ENCODE measurements at places on chromosomes 2 and 18.

GRCh38 chr18:907115-907884, 2.6 kb downstream of the ADCYAP1 start:
- peak; percentile 69 for DNase-seq

- DNase-seq = no peak
These were observed 101.3 kb upstream of the SOX11 start for GRCh38 chr2:5590886-5591285.

DNA sequence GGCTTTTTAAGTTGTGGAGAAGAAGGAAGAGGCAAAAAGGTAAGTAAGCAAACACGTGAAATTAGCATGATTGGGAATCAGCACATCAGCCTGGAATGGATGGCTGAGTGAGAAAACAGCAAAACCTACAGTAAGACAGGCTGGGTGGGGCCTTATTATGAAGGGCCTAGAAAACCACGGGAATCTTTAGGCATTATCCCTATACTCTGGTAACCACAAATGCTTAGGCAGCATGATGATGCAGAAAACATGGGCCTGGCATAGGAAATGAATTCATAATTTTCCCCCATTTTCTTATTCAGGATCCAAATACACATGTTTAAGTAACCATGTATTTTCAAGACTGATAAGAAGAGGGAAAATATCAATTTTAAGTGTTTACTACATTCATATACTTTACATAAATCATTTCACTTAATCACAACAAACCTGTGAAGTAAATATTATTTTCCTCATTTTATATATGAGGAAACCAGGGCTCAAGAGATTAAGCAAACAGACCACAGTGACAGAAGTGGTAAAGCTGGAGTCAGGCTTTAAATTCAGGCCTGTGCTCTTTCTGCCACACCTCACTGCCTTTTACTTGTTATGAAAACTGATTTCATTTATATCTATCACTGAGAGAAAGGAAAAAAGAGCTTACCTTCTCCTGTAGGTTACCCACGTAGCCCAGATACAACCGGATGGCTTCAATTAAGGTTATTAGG, 4.0 kb downstream of the TMEM17 start:
- no peak for DNase-seq

DNA sequence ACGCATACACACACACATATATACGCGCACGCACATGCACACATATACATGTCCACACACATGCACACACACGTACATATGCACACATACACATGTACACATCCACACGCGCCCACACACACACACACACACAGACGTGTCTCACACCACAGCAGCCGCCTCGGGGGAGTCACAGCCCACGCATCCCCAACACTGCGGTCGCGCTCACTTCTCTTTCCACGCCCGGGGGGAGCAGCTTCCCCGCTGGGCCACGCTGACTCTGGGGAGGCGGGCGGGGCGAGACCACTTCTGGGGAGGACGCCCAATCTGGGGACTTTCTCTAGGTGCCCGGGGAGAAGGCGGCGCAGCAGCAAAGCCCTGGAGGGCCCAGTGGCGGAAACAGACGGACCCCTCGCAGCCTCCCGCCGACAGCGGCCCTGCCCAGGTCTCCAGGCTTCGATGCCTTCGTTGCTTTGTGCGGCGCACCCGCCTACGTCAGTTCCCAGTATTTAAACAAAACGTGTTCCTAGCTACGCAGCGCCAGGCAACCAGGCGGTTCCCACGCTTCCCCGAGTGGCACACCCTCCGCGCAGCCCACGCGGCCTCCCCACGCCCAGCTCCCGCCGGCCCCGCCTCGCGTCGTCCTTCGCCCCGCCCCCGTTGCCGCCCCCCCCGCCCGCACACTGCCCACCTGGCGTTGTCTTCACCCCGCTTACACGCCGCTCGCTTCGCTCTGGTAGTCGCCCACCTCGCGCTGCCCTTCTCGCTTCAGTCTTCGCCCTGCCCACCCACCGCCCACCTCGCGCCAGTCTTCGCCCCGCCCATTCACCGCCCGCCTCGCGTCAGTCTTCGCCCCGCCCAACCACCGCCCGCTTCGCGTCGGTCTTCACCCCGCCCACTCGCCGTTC, 810 bp upstream of the RBFA start:
- DNase-seq = no peak

DNA sequence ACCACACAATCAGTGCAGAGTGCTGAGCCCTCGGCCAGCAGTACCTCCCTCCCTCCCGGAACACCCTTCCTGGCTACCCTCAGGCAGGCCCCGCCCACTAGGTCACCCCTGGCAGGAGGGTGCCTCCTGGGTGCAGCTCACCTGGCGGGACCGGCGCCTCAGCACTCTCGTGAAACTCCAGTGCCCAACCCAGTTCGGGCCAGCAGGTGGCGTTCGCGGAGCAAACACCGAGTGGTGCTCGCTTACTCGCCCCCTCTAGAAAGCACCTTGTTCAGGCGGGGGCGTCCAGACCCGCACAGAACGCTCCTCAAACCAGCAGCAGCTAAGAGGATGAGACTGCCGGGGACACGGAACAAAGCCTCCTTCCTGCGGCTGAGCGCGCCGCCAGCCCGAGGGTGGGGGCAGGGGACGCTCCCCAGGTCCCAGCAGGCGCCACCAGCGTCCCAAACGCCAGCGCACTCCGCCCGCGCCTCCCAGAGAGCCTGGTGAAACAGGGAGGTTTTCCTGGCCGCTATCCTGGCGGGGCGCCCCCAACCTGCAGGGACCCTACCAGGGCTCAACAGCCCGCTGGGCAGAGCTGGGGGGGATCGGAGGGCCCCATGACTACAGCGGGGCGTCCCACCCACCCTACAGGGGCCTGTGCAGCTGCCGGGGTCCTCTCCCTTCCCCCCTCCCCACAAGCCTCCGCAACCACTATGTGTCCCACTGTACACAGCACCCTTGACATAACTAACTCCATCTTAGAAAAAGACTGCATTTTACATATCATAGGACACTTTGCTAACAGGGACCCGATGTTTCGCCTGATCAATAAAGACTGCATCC, 44.7 kb downstream of the MRPS5 start:
- DNase-seq = peak; percentile 91

GRCh38 chr18:8609659-8610458, 622 bp downstream of the RAB12 start:
- DNase-seq = peak; percentile 48

GRCh38 chr18:27185025-27185763, at the start of gene CHST9:
TSS of gene CHST9 (minus strand) at chr18:27185308. CDS start at chr18:27142809, 42,499 bp downstream.
- DNase-seq = peak; percentile 53

DNA sequence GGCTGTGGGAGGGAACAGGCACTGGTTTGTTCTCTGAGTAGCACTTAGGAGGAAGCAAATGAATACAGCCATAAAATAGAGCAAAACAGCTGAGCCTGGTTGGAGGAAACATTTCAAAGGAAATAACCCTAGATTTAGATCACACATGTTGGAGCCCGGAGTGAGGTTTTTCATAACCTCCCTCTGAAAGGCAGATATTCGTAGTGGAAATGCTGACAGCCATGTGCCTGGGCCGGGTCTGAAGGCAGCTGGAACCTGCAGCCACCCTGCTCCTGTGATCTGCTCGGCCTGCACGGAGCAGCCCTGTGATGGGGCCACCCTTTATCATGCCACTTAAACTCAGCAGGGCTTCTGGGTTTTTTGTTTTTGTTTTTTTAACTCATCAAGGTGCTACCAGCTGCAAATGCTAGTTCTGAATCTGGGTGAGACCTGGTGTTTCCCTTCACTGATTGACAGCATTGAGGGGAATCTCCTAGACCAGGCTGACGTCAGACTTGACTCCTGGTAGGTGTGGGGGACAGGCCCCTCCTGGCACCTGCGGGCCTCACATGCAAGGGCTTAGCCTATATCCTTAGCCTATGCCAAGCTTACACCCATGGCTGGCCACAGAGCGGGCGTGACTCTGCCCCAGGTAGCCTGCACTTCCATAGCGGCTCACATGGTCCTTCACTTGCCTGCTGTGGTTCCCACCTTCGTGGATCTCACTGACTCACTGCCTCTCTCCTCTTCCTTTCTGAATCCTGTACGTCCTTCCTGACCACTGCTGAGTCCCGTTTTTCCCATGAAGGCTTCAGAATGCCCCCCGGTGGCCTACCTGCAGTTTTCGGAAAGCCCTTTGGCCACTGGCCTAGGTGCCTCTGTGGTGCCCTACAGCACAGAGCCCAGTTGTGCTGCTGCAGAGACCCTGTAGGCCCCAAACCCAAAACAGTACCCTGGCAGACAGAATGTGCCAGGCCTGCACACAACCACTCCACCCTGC, 217.3 kb downstream of the SEPTIN10 start:
- DNase-seq = no peak

DNA sequence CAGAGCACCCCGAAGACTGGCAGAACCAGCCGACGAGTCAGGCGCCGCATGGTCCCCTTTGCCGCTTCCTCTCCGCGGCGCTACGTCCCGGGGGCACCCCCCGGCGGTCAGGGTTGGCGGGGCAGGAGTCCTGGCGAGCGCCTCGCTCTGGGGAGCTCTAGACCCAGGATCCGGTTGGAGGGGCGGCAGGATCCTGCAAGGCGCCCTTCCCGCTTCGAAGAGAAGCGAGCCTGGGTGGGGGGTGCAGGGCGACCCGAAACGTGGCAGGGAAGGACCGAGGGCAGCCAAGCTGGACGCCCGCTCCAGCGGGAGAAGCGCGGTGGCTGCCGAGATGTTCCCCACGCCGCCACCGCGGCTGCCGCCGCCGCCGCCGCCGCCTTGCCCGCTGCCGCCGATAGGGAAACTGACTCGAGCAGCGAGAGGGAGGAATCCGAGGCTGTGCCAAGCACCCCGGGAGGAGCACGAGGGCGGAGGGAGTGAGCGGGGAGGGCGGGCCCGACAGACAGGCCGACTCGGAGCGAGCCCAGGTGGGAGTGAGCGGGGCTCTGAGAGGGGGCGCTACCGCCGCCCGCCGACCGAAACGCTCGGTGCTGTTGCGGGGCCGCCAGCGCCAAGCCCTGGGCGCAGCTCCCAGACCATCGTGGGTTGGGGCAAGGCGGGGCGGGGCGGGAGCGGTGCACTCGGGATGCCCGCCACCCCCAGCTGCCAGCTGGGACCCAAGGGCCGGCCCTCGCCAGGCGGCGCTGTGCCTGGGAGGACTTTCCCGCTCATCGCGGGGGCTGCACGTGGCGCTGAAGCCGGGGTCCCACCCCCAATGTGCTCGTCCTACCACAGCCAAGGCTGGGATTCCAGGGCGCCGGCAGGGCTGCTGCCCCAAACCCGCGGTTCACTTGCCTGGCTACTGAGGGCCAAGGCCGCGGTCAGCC, at the start of gene GALNT14:
Gene GALNT14 (minus strand): TSS at position 404 of the 926 bp plus-strand sequence. CDS start 354 bp downstream, at position 50.
- DNase-seq = peak; percentile 85

GRCh38 chr2:173860566-173860965, 104.6 kb downstream of the SP3 start:
- DNase-seq = no peak

DNA sequence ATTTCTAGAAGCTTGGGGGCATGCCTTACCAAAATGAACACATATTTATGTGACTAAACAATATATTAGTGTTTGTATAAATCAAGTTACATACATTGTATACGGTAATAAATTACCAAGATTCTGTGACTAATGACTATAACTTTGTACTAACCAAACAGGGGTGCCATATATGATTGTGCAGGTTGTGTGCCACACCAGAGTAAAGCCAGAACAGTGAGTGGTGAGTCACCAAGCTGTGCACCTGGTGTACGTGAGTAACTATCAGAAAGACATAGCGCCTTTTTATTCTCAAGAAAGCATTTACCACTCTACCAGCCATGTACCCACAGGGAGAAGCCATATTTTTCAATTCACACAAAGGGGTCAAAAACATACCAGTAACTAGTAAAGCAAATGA, 453.2 kb upstream of the PIK3C3 start:
- no peak for DNase-seq

GRCh38 chr2:118250463-118250862, 162.2 kb downstream of the INSIG2 start:
- no peak for DNase-seq

GRCh38 chr2:159592441-159592840, 23.9 kb downstream of the BAZ2B start:
- no peak for DNase-seq

DNA sequence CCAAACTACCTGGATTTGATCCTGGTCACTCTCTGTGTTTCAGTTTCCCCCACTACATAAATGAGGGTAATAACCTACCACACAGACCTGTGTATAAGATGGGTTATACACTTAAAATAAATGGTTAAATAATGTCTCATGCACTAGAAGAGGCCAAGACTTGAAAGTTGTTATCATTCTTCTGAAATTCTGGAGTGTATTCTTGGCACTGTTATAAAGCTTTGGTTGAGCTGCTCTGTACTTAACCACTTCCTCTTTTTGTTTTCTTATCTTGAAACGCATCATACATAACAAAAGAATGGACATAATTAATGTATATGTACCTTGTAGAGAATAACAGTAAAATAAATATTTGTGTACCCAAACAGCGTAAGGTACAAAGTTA, 281.0 kb downstream of the AFF3 start:
- DNase-seq = no peak

- no peak for DNase-seq
These were observed 120.4 kb downstream of the PDE11A start for GRCh38 chr2:177952151-177952550.

DNA sequence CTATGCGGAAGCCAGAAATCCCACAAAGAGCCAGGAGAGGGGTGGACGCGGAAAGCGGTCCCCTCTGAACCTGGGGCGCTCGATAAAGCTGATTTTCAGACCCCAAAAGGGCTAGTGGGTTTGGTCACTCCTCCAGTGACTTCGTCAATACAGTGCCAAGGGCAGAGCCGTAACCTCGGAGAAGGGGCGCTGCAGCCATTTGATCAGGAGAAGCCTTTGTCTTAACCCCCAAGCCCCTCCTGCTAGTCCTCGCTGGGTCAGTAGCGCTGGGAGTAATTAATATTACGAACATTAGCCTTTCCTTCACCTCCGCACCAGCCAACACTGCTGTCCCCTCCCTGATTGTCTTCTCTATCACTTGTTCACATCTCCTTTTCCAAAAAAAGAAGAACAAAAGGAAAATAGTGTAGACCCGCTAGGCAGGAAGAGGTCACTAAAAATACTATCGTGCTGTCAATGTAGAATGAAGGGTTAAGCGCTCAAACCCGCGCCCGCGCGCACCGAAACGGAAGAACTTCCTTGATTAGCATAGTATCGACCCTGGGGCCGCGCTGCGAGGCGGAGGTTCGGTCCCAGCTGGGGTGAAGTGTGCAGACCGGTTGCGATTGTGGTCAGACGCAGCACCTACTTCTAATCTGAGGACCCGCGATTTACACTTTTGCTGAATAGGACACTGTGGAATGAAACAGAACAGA, 63.2 kb upstream of the MAPRE2 start:
- peak; percentile 86 for DNase-seq

DNA sequence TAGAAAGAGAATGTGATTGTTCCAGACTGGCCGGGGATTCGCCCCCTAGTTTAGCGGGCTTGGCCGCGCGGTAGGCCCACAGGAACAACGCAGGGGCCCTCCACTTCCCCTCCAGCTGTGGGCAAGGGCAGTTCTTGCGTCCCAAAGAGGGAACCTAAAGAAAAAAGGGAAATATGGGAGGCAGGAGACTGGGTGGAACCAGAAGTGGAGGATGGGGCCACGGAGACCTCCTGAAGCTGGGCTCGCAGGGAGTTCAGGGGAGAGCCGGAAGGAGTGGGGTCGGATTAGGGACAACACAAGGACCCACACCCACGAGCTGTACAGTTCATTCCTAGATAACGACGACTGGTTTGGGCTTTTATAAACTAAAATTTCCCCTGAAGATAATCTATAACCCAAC, 18.2 kb downstream of the GNLY start:
- DNase-seq = no peak

All from glutamatergic neuron (in vitro differentiated cells).